ENCODE measurements at places on chromosomes 6 and 20.

DNA sequence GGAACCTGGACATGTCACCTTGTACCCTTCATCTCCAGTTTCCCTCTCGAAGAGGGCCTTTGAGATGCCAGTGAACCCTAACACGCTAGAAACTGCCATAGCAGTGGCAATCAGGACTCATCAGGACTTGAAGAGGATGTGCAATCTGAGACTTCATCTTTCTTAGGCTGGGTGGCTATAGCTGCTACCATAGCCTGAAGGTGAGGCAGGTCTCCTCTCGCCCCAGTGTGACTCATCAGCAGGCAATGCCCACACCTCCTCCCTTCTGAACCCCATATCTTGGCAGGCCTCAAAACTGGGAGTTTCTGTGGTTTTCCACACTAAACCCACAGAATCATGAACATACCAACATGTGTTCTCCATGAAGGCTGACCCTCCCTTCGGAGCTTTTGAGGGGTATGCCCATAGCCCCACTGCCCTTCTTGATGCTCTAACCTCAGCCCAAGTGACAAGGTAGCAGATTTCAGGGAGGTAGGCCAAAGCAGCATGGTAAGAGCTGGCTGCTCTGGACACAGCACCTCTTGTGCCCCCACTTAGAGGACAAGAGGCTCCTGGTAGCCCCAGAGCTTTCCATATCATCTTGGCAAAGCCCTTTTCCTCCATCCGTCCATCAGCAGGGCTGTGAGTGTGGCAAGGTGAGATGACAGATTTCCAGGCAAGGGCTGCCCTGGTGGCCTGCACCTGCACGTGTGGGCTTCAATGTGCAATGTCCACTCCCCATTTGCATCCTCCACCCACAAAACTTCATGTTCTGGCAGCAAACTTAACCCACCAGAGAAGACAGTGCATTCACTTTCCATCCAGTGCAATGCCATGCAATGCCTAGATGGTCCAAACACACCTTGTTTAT, 2.6 kb downstream of the BLCAP start:
- DNase-seq, result peak; percentile 11

GRCh38 chr6:158765499-158766068, 53.6 kb downstream of the EZR start:
- DNase-seq, result no peak

DNA sequence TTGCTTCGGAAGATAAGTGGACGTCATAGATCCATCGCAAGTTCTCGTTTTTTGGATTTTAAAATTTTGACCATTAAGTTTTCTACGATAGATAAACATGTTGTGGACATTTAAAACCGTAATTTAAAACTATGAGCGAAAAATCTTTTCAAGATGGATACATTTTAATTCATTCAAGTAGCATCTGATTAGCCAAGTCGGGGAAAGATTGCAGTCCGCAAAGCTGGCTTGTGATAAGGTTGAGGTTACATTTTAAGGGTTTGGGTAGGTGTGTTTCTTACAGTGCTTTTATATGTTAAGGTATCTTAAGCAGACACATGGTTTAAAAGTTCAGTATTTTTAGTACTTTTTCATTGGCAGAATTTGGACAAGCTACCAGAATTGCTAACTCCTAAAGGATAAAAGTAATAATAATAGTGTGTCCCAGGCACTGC, 1.2 kb downstream of the WTAP start:
- DNase-seq, result no peak

DNA sequence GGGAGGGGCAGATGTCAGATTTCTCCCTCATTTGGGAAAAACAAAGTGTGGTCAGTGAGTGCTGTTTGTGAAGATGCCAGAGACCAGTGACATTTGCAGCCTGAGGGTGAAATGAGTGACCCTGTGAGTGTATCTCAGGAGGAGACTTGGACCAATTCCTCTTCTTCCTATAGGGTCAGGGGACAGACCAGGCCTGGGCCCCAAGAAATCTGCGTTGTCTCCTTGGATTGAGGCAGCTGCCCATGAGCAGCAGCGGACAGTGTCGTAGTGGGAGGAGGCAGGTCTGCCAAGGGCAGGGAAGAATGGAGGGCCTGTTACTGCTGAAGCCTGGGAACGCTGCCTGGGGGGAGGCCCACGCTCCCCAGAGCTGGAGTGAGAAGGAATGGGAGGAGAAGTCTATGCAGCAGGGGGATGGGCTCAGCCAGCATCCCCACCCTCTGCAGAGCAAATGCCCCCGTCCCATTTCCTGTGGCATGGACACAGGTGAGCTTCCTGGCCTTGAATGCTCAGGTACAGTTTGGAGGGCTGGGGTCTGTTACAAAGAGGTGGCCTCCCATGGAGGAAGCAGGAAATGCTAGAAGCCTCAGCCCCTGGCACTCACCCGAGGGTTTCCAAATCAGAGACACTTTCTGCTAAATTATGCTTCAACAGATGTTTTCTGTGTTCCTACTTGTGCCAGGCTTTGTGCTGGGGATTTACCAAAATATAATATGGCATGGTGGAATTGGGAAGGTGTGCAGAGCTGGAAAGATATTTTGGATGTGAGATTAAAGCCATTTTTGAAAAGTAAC, 29.8 kb downstream of the DAAM2 start:
- DNase-seq, result no peak

GRCh38 chr6:26328265-26328844, 36.6 kb upstream of the BTN3A2 start:
- no peak for DNase-seq

- no peak for DNase-seq
These were observed 17.1 kb upstream of the ADRM1 start for GRCh38 chr20:62285722-62286121.

GRCh38 chr20:46331611-46332361, 23.5 kb upstream of the CDH22 start:
- DNase-seq, result no peak

DNA sequence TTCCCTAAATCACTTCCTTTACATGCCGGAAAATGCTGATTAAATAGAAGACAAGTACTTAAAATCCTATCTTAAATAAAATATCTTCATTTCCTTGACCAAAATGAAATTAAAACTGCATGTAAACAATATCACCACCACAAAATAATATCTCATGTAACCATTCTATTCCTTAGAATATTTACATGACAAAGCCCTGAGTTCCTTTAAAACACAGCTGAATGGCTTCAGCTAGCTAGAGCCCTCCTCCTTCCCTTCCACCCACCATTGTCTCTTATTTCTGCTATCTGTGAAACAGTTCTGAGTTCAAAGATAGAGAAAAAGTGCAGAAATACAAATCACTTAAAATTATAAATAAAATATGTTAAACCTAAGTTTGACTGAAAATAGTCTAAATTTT, 103.1 kb downstream of the HIVEP2 start:
- no peak for DNase-seq

- DNase-seq, result no peak
These were observed 37.5 kb upstream of the NOX3 start for GRCh38 chr6:155493026-155493693.

- DNase-seq, result no peak
These were observed 16.2 kb upstream of the MRPS18A start for GRCh38 chr6:43703512-43704429.

DNA sequence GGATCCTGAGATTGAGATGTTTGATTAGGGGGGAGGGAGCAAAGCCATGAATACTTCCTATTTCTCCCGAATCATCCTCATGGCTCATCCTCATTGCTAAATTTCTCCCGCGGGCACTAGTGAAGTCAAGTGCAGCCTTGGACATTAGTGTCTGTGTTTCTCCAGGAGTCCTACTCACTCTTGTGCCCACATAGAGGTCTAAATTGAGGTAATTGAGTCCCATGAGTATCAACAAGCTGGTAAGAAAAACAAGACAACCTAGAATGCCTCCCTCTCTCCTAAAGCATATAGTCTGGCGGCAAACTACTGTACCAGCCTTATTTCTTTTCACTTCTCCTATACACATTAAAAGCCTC, 420 bp downstream of the CENPQ start:
- DNase-seq, result no peak

DNA sequence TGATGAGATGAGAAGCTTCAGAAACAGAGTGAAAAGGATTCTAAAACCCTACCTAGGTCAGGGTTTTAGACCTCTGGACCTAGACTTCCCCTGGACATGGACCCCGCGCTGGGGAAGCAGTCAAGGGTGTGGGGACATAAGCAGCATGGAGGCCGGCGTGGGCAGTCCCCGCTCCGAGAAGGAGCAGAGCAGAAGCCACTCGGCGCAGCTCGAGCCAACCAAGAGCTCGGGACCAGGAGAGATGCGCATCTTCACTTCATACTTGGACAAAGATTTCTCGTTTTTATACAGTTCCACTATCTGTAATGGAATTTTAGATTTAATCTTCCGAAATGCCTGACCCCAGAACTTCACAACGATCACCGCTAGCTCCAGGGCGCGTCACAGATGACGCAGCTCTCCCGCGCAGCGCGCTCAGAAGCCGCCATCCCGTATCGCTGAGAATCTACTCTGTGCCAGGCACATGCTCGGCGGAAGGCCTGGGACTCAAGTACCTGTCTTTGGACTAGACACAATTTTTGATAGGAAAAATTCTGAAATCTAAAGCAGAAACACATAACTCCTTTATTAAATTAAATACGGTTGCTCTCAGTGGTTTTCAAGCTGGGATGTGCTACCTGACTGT, 60.3 kb downstream of the WDR27 start:
- DNase-seq, result no peak

DNA sequence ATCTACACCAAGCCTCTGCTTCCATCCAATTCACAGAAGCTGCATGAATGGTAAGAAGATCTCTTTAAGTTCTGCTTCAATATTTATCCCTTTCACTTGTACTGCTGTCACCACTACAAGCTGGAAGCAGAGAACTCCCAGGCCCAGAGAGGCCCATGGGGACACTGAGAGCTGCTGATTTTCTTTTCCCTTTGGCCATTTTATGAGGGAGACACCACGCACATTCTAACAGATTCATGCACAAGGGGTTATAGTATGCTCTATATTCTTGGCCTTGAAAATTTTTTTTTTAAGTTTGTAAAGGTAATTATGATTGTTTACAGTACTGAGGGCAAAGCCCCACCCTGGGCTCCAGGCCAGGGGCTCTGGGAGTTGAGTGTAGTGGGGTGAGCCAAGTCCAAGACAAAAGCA, 88.4 kb downstream of the MYB start:
- no peak for DNase-seq

GRCh38 chr6:118377711-118378414, 170.2 kb upstream of the PLN start:
- no peak for DNase-seq

GRCh38 chr6:155483858-155484257, 28.2 kb upstream of the NOX3 start:
- no peak for DNase-seq

GRCh38 chr6:15252195-15252594, 6.3 kb downstream of the JARID2 start:
- DNase-seq, result no peak

- no peak for DNase-seq
These were observed 117.8 kb upstream of the TRAF3IP2 start for GRCh38 chr6:111723412-111723970.

- DNase-seq, result no peak
These were observed 163.8 kb downstream of the HIVEP2 start for GRCh38 chr6:142781129-142781528.

DNA sequence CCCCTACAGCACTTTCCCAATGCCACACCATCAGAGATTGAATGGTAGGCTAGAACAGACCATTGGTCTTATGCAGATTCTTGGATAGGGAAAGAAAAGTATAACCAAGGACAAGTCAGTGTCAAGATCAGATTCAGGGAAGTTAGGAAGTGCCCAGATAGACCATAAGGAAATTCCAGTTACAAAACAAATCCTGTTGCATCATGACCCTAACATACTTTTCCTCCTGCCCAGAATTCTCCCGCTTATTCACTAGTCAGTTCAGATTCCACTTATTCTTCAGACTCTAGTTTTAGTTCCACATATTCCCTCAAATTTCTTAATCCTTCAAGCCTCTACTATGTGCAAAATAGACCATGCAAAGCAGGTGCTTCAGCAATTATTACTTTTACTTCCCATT, 20.7 kb downstream of the METTL24 start:
- DNase-seq, result no peak

GRCh38 chr6:134502614-134503549, 185.0 kb upstream of the SGK1 start:
- no peak for DNase-seq

GRCh38 chr6:29748391-29749307, 25.4 kb downstream of the HLA-F start:
- DNase-seq, result peak; percentile 92

- no peak for DNase-seq
These were observed 12.5 kb downstream of the PLCB1 start for GRCh38 chr20:8144282-8145245.

GRCh38 chr20:40080041-40080652, 608.9 kb downstream of the MAFB start:
- DNase-seq, result no peak

DNA sequence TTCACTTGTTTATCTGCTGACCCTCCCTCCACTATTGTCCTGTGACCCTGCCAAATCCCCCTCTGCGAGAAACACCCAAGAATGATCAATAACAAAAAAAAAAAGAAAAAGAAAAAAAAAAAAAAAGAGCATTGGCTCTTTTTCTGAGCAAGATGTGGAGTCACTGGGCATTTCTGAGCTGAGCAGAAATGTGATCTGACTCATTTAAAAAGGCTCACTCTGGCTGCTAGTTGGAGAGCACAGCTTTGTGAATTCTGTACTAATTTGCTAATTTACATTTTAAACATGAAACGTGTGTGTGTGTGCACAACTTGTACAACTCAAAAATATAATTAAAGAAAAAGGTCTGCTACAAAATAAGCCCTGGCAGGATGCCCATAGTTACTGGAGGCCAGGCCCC, 20.2 kb downstream of the SCML4 start:
- no peak for DNase-seq

- DNase-seq, result no peak
These were observed 4.0 kb downstream of the SIM1 start for GRCh38 chr6:100460650-100461204.

- peak; percentile 58 for DNase-seq
These were observed 218.6 kb upstream of the ZFP64 start for GRCh38 chr20:52410182-52410647.

- no peak for DNase-seq
These were observed 28.6 kb upstream of the SLC52A3 start for GRCh38 chr20:796921-797320.

GRCh38 chr20:32352121-32352720, 5.9 kb upstream of the ASXL1 start:
- DNase-seq, result no peak

DNA sequence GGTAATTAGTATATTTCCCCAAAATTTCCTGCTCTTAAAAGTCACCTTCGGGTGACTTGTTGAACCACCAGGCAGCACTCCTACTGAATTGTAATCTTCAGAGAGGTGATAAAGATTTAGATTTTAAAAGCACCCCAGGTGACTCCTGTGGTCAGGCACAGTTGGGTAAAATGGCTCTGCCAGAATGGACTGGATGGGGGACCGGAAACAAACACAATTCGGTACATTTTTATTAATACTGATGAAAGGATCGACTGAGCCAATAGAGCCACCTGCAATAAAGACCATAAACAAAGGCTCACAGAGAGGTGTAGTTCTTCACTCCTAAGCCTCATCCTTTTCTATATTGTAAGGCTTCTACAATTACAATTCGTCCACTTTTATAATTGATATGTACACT, 19.6 kb upstream of the FAM83C start:
- DNase-seq, result no peak

DNA sequence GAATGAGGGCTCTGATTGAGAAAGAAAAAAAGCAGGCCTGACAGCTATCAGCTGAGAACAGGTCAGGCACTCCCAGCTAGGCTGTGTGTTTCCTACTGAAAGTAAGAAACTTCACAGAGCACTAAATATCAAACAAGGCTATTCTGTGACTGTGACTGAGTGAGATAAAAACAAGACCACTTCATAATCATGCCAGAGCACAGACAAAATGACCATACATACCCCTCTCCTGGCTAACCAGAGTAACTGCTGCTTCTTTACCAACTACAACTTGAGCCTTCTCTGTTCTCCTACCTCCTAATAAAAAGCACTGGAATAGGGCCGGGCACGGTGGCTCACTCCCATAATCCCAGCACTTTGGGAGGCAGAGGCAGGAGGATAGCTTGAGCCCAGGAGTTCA, 6.8 kb upstream of the BTN1A1 start:
- no peak for DNase-seq

All from stimulated activated effector memory CD8-positive, alpha-beta T cell treated with anti-CD3 and anti-CD28 coated beads, Interleukin-12 subunit alpha, Interleukin-12 subunit beta, amount 100 ng/mL, for 72 hours (primary cell).